Stromal cell of bone marrow (primary cell): ENCODE measurements at places on chromosomes 4 and X.
A peak's percentile ranks its signal among the peaks of the same experiment; 100 is the strongest.

GRCh38 chr4:83113429-83113786 lies 1.1 kb downstream of the PLAC8 start:
- no peak for DNase-seq

GRCh38 chr4:147590249-147590920 lies 26.8 kb upstream of the TMEM184C start:
- DNase-seq: peak; percentile 43

GRCh38 chr4:92433272-92433758 lies 129.5 kb downstream of the GRID2 start:
- DNase-seq: no peak

GRCh38 chr4:38872620-38873019 lies 5.0 kb downstream of the FAM114A1 start:
- DNase-seq: no peak
